ENCODE measurements at places on chromosomes 3 and 15.

DNA sequence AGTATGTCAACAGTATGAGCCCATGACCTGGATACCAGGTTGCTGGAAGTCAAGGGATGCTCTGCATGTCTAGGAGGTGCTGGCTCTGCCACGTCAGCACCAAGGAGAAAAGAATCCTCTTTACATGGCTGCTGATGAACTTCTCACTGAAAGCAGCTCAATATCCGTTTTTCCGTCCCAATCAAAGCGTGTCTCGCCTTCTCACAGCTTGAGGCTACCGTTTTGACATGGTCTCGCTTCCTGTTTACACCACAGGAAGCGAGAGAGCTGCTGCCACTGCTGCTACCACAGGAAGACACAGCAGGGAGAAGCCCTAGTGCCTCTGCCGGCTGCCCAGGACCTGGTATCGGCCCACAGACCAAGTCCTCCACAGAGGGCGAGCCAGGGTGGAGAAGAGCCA lies 27.3 kb downstream of the STARD5 start:
- DNase-seq, result peak; percentile 87

GRCh38 chr15:86855307-86856291 lies 775.9 kb downstream of the AGBL1 start:
- no peak for DNase-seq

DNA sequence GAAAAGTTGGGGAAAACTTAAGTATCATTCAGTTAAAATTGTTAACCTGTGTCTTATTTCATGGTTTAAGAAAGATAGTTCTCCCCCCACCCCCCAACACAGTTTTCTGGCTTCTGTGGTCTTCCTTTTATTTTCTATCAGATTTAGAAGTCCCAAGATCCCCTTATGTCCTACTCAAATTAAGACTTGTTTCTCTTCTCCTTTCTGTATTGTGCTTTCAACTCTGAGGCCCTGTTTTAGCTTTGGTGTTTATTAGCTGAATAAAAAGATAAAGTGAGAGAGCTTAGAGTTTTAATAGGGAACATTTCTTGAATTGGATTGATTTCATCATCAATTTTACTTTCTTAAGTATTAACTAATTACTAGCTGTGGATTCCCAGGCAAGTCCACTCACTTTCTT lies 62.6 kb downstream of the AKAP13 start:
- DNase-seq, result no peak

DNA sequence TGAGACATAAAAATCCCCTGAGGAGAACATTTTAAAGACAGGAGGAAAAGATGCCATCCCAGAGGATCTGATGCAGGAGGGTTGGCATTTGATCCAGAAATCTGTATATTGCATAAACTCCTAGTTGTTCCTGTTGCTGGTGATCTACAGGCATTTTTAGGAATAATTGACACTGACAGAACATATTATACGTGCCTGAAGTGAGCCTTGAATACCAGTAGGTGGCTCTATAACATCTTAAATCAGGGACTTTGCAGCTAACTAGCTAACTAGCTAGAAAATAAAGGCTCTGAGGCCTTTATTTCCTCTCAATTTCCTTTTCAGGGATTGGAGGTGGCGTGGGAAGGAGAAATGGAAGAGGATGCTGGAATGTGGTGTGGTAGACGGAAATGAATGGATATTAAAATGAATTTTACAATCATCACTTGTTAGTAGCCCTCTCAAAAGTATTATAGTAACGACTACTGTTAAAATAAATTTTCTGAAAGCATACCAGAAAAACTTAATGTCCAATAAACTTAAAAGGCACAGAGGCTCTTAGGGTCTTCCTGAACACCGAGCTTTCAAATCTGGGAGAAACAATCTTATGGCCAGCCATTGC lies 73.8 kb upstream of the ZBED2 start:
- peak; percentile 55 for DNase-seq

- DNase-seq, result no peak
Measured at GRCh38 chr3:59692117-59692516, 642.3 kb upstream of the CFAP20DC start.

DNA sequence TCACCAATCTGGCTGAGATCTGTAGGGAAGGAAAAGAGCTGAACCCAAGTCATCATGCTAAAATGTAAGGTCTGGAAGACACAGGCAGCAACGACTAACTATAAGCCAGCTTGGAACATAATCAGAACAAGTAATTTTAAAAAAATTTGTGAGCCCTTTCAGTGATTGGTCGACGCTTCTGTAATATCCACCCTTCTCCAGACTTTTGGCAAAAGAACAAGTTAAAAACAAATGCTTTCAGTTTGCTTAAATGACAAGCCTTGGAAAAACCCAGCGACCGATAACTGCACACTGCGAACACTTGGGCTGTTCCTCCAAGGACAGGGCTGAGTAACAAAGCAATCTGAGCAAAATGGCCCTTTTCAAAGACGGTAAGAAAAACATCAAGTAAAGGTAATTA lies 49.6 kb downstream of the PCSK6 start:
- no peak for DNase-seq

DNA sequence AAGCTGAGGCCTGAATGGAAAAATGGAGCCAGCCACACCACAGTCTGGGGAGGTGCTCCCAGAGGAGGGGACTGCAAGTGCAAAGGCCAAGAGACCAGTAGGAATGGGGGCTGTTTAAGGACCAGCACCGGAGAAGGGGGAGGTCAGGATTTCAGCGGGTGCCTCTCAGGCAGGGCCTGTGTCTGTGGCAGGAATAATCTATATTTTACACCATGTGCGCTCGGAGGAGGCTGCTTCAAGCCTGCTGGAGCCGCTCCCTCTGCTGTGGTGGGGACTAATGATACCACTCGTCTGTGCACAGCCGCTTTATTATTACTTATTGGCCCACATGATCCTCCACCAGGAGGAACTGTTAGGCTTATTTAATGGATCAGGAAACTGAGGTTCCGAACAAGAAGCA lies 45.3 kb downstream of the TPRA1 start:
- DNase-seq, result no peak

GRCh38 chr3:55604846-55605245 lies 117.7 kb upstream of the WNT5A start:
- no peak for DNase-seq

DNA sequence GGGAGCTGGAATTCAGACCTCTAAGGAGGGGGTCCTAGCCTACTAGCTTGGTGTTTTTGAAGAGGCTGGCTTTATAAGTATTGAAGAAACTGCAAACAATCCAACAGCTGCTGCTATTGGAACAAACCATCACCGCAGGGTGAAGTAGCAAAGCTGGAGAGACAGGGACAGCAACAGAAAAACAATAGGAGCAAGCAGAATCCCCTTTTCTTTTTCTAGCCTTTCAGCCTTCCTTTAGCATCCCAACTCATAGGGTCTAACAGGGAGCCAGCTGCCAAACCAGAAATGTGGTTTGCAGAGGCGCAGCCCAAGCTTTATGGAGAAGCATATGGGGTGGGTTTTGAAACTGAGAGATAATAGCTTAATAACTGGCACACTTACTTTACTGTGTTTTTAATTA lies 106.2 kb upstream of the CHMP2B start:
- DNase-seq, result no peak

DNA sequence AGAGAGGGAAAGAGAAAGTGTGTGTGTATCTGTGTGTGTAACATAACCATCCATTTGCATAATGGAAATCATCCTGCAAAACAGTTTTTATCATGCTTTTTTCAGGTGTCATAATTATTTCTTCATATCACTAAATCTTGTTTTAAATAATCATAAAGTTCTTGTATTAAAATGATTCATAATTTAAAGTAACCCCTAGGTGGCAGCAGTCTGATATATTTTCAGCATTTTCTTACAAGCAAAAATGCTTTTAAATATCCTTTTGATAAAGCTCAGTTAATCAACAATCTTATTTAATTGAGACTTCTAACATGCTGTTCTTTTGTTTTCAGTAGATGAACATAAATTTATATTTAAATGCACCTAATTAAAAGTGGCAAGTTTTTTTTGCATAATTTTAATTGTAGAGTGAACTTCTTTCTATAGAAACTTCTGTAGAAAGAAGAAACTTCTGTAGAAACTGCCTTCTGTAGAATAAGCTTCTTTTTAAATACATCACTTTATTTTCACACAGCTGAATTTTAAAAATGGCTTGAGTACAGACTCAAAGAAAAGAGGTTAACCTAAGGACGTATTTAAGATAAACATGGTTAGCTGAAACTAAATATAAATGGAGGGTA lies 72.5 kb downstream of the OPA1 start:
- DNase-seq, result peak; percentile 14

- DNase-seq, result no peak
Measured at GRCh38 chr3:156539051-156539450, 15.9 kb downstream of the SSR3 start.

- no peak for DNase-seq
Measured at GRCh38 chr15:48385031-48385830, 54.0 kb downstream of the DUT start.

DNA sequence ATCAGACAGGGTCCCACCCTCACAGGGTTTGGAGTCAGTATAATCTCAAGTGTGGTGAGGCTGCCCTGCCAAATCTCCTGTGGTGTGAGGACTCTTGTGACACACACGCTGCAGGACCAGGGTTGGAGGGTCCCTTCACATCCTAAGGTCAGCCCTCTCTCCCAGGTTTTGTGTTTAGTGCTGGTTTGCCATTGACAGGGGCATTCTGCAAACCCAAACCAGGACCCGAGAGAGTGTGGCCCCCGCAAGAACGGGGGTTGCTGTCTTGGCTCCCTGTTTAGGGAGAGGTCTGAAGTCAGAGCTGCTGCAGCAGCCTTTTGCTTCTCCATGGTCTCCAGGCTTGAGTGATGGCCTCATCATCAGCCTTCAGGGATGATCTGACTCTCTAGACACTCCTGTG lies 14.7 kb downstream of the FAM107A start:
- no peak for DNase-seq

- no peak for DNase-seq
Measured at GRCh38 chr3:66035763-66036477, 2.8 kb downstream of the MAGI1 start.

DNA sequence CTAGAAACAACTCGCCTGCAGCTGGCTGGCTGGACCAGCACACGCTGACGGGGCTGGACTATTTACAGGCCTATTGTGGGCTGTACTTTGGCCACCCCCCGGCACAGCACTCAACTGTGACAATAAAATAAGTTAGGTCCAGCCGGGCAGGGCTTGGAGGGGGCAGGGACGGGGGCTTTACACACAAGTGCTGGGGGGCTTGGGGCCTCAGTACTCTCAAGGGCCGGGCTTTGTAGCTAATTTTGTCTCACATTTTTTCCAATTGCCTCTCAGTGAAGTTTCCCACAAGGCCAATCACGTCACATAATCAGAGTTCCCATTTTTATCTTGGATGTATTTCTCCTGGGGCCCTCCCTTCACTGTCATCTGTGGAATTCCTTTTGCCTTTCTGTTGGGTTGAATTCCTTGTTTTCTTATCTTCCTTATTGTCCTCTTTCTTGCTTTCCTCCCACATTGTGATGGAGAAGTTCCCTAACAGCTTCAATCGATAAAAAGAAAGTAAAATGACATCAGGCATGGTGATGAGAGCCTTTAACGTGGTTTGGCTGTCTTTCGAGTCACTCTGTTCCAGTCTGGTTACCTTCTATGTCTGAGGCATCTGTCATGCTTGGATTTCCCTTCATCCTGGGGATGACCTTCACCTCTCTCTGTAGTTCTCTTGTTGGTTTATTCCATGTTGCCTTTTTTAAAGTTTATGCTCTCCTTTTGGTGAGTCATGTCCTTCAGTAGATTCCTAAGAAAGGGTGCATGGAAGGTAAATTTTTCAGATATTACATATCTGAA lies 44.1 kb upstream of the CMTM7 start:
- DNase-seq, result no peak

- DNase-seq, result no peak
Measured at GRCh38 chr3:29319262-29319661, 38.4 kb downstream of the RBMS3 start.

DNA sequence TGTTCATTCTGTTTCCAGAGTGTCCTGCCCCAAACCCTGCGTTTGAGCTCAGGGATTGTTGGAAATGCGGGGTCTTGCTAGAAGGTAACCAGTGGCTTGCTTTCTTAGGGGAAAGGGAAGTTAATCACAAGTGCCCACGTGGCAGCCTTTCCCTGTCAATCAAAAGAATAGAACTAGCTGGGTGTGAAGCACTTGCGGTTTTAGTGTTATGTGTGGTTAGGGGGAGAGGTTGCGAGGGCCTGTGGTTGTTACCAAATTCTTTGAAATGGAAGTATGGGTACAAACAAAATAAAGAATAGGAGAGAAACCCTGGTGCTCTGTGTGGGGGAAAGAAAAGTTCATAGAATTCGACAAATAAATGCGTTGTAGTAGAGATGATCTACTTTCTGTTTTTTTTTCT lies 67.6 kb downstream of the FNDC3B start:
- peak; percentile 87 for DNase-seq

DNA sequence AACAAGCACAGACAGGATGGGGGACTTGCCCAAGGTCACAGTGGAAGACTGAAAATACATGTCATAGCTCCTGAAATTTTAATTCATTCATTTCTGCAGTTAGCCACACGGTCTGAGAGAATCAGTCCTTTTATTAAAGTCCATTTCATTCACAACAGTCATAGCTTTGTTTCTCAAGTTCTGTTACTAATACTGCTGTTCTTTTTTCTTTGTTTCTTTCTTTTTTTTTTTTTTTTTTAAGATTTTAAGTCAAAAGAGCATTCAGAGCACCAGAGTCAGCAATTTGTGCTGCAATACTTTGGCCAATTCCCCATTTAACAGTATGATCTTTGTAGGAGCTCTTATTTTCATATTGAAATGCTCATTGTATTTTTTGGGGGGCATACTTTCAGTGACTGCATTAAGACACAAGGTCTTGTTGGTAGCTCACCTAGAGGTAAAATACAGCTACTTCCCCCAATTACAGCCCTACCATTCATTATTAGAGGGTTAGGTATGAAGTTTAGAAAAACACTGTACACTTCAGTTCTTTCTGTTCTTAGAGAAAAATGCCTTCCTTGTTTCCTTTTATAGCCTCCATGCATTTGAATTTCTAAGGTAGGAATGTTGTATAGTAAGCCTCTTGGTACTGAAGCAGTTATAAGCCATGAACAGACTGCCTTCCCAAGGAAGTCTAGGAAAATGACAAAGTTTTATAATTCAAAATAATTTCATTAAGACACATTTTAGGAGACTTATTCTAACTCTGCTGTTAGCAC lies 9.6 kb downstream of the GALK2 start:
- DNase-seq, result no peak

DNA sequence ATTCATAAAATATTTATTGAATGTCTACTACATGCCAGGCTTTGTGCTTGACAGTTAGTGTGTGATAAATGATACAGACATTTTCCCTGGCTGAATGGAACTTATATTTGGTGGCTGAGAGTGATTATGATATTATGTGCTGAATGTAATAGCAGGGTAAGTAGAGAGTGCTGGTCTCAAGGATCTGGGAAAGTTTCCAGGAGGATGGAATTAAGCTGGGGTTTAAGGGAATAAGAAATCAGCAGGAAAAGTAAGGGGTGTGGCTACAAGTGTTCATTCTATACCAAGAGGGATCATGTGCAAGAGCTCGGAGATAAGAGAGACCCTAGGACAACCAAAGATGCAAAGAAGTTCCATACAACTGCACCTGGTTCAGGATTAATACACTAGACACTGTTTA lies 500.1 kb upstream of the CFAP20DC start:
- DNase-seq, result no peak

GRCh38 chr3:108953700-108954099 lies at the start of gene GUCA1C:
Gene GUCA1C, minus strand, starts transcription at chr3:108953879. Its CDS starts 117 bp downstream, at chr3:108953762.
- DNase-seq, result no peak

GRCh38 chr3:37922721-37923568 lies 61.3 kb downstream of the CTDSPL start:
- DNase-seq, result no peak
